LoVo (cell line): ENCODE measurements at places on chromosomes 16 and 17.

- no peak for DNase-seq
Observed at GRCh38 chr16:56505181-56505580, 14.6 kb downstream of the BBS2 start.

DNA sequence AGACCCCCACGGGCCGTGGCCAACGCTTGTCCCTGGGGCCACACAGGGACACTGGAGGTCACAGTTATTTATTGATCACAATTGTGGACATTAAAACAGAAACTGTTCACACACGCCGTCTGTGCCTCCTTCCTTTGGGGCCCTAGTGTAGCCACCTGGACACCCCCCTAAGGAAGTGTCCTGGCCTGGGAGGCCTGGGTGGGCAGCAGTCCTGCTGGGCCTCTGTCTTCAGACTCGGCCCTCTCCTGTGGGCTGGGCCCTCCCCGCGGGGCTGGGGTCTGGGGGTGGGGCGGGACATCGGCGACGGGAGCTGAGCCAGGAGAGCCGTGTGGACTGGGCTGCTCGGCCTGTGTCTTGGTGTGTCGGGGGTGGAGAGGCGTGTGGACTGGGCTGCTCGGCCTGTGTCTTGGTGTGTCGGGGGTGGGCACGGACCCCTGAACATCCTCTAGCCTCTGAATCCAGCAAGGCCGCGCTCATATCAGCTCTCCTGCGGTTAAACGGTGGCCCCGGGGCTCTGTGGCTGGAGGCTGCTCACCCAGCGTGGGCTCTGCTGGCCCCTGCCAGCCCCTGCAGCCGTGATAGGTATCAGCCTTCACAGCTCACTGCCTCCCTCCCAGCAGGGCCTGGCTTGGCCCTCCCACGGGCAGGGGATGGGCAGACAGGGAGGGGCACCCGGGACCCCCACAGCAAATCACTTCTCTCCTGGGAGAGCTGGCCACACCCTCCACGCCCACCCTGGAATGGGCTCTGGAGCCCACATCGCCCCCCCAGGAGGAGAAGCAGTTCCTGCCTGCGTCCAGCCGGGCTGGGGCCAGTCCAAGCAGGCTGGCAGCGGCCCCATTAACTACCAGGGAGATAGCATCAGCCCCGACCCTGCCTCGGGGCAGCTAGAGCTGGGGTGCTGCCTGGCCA is 1.1 kb upstream of the NHLRC4 start:
- no peak for DNase-seq

GRCh38 chr17:79852748-79853147 is 13.5 kb upstream of the CBX4 start:
- DNase-seq: peak; percentile 70

DNA sequence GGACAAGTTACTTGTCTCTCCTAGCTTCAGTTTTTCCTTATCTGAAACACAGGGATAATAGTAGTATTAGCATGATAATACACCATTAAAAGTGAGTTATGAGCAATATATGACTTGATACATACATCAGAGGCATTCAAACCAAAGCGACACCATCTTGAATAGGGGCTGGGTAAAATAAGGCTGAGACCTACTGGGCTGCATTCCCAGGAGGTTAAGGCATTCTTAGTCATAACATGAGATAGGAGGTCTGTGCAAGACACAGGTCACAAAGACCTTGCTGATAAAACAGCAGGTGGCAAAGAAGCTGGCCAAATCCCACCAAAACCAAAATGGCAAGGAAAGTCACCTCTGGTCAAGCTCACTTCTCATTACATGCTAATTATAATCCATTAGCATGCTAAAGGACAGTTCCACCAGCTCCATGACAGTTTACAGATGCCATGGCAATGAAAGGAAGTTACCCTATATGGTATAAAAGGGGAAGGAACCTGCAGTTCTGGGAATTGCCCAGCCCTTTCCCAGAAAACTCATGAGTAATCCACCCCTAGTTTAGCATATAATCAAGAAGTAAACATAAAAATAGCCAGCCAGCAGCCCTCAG is 37.2 kb upstream of the HS3ST3A1 start:
- no peak for DNase-seq

DNA sequence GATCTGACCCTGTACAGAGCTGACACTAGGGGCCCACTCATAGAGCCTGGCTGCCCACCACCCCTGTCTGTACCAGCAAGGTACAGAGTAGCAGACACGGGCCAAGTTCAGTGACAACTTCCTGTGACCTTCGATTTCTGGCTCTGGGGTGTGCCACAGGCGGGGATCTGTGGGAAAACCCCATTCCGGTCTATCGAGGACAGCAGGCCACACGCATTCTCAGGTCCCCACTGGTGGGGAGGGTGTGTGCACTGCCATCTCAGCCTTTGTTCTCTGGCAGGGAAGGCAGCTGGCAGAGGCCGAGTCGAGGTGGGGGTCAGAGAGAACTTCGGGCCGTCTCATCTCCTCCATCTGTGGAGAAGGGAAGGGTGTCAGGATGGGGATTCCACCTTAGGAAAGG is 10.0 kb downstream of the NLE1 start:
- no peak for DNase-seq

- DNase-seq: peak; percentile 57
Observed at GRCh38 chr17:57406131-57406980, 150.0 kb downstream of the MSI2 start.

GRCh38 chr16:20598832-20599469 is 22.8 kb upstream of the ACSM2B start:
- DNase-seq: no peak

DNA sequence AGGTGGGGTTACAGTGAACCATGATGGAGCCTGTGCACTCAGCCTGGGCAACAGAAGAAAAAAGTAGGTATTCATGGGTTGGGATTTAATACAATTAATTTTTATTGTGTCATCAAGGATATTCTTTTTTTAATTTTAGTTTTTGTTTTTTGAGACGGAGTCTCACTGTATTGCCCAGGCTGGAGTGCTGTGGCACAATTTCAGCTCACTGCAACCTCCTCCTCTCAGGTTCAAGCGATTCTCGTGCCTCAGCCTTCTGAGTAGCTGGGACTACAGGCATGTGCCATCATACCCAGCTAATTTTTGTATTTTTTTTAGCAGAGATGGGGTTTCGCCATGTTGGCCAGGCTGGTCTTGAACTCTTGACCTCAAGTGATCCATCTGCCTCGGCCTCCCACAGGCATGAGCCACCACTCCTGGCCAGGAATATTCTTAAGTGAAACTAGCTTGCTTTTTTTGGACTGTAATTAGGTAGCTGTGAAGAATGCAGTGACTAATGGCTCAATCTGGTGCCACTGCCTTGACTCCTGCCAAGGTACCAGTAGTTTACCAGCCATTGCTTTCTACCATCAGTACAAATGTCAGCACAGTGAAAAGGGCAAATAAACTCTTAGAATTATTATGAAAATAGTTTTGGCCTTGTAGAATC is 4.8 kb downstream of the PPM1D start:
- DNase-seq: peak; percentile 42

DNA sequence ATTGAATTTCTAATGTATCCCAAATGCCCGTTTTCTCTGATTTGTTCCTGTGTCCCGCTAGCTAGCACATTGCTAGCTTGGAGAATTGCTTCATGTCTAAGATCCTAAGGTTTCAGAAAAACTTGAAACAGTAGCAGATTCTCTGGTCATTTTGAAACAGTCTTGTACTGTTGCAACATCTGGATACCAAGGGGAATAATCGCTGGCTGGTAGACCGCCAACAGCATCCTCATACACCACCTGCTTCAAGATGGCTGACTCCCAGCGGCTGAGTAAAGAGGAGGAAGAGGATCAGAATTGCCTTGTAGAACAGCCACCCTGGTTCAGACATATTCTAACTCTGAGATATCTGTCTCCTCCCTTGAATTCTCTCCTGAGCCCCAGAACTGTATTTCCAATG is 226.7 kb upstream of the ELAC2 start:
- no peak for DNase-seq

- no peak for DNase-seq
Observed at GRCh38 chr17:13759518-13760335, 158.0 kb upstream of the HS3ST3A1 start.

DNA sequence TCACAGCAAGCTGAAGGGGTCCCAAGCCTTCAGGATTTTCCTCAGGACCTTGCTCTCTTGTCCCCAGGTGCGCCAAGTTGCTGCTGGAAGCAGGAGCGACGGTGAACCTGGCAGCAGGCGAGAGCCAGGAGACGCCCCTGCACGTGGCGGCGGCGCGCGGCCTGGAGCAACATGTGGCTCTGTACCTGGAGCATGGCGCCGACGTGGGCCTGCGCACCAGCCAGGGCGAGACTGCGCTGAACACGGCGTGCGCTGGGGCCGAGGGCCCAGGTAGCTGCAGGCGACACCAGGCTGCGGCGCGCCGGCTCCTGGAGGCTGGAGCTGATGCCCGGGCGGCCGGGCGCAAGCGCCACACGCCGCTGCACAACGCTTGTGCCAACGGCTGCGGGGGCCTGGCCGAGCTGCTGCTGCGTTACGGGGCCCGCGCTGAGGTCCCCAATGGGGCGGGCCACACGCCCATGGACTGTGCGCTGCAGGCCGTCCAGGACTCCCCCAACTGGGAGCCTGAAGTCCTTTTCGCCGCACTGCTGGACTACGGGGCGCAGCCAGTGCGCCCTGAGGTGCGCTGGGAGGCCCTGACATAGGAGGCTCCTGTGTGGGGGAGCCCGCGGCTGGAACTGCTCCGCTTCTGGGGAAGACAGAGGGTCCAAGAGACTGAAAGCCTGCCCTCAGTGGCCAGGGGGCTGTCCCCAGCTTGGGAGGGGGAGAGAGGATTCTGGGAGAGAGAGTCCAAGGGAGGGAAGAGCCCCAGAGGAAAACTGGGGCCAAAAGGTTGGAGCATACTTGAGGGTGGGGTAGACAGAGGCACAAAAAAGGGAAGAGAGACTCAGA is 6.4 kb downstream of the ASB16 start:
- no peak for DNase-seq

DNA sequence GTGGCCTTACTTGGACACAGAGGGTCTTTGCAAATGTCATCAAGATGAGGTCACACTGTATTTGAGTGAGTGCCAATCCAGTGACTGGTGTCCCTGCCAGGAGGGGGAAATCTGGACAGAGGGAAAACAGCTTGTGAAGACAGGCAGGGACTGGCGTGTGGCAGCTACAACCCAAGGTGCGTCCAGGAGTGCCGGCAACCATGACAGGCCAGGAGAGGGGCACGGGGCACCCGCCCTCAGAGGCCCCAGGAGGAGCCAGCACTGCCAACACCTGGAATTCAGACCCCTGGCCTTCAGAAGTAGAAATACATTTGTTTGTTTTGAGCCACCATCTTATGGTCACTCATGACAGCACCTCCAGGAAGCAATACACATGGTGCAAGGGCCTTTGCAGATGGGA is 225.7 kb downstream of the CPPED1 start:
- DNase-seq: no peak

DNA sequence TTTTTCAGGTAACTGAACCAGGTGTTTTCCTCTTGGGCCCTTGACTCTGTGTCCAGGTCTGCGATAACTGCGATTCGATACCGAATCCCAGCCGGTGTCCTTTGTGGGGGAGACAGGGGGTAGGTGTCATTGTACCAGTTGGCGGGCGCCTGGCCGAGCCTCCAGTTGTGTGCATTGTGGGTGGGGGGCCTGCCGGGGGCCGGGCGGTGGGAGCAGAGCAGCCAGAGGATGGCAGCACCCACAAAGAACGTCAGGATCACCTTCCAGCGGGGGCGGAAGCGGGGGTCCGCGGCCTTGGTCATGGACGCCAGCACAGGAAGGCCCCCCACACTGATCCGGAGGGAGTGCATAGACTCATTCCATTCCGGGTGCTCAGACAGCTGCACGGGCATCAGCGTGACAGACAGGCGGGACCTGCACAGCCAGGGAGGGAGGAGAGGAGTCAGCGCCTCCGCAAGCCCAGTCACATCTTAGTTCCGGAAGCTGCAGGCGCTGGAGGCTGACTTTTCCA is 12.3 kb downstream of the CANT1 start:
- no peak for DNase-seq
